Activated CD4-positive, alpha-beta T cell treated with anti-CD3 and anti-CD28 coated beads for 36 hours (primary cell): ENCODE measurements at places on chromosomes 6 and 20.

DNA sequence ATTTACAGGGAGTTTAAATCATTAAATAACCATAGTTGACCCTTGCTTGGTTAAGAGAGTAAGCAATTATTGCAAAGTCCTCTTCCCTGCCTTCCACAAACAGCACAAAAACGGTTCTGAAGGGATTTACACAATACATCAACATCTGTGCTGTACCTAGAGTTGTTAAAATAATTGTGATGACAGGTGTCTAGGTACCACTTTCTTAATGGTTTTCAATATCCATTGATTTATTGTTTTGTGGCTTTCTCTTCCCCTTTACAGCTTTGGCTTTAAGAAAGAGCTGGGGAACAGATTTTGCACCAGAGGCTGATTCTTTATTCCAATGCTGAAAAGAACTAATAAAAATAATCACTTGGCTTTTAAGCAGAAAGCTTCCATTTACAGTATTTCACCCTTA, 598 bp upstream of the SOX4 start:
- DNase-seq: no peak

DNA sequence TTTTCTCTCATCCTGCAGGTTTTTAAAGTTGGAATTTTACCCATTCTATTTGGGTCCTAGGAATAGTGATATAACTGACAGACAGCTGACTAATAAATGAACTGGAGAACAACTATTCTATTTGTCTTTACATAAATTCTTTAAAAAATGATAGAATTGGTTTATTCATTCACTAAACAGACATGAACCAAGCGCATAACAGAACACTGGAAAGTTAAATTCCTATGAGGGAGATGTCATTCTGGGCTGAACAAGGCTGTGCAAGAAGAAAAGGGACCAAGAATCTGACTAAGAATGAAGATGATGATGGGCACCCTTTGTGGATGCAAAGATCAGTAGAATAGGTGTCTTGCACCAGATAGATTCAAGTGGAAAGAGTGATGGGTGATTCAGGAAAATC, 256.3 kb upstream of the SASH1 start:
- DNase-seq: no peak

DNA sequence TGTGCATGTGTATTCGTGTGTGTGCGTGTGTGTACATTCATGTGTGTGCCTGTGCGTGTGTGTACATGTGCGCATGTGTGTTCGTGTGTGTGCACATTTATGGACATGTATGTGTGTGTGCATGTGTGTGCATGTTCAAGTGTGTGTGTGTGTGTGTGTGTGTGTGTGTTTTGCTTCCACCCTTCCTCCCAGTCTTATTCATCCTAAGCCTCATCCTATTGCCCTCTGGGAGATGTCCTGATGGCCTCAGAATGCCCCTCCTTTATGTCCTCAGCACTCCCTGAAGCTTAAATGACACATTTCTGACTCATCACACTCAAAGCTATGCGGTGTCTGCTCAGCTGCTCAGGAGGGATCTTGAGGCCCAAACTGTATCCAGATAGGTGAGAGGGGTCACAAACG, 76.6 kb upstream of the CCDC167 start:
- DNase-seq: no peak

- DNase-seq: no peak
Measured at GRCh38 chr6:3454273-3455010, 2.4 kb downstream of the SLC22A23 start.

GRCh38 chr6:15535495-15536197, 127.2 kb downstream of the DTNBP1 start:
- DNase-seq: no peak

DNA sequence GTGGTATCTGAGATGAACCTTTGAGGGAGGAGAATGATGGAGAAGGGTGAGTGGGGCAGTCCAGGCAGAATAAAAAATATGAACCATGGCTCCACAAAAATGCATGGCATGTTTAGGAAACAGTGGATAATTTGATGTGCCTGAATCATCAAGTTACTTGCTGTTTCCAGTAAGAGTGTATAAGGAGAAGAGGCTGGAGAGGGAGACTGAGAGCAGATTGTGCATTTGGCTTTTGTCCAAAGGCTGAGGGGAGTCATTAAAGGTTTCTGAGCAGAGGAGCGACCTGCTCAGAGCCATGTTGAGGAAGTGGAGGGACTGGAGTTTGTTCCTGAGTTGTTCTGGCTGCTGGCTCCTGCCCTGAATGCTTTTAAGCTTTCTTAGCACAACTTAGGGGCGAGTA, 6.1 kb downstream of the MMP24 start:
- no peak for DNase-seq
